CD4-positive, alpha-beta T cell treated with Interleukin-12 subunit alpha and Interleukin-12 subunit beta, for 1 hour (primary cell): ENCODE measurements at places on chromosomes 4 and X.

GRCh38 chr4:73245955-73246354 is 12.6 kb downstream of the ANKRD17 start:
- DNase-seq, result no peak

DNA sequence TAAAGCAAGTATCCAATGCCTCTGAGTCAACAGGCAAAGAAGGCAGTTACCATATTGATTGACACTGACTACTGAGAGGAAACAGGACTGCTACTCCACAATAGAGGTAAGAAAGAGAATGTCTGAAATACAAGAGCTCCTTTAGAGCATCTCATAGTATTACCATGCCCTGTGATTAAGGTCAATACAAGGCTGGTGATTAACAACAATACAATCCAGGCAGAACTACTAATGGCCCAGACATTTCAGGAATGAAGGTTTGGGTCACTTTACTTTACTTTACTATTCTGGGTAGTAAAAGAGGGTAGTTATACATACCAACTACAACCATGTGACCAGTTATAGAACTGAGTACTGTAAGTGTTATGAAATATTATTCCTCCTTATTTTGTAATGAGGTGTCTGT is 44.5 kb downstream of the BRWD3 start:
- no peak for DNase-seq

DNA sequence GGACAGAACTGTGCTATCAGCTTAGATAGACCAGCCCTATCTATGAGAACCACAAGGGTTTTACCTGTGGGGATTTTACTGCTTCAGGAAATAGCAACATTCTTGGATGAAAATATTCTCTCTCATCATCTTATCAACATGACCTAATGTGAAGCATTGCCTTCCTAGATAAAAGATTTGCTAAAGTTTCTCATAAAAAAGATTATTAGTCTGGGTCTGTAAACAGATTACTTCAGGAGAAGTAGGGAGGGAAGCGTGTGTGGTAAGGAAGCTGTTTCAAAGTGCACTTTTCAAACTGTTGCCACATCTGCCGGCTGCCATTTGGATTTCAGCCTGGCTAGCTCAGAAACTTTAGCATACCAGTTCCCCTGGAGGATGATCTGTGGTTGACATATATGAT is at the start of gene NOX1:
NOX1 (minus strand) TSS at position 35 of the 400 bp plus-strand sequence. CDS start 220 bp downstream, outside the sequence.
- no peak for DNase-seq

DNA sequence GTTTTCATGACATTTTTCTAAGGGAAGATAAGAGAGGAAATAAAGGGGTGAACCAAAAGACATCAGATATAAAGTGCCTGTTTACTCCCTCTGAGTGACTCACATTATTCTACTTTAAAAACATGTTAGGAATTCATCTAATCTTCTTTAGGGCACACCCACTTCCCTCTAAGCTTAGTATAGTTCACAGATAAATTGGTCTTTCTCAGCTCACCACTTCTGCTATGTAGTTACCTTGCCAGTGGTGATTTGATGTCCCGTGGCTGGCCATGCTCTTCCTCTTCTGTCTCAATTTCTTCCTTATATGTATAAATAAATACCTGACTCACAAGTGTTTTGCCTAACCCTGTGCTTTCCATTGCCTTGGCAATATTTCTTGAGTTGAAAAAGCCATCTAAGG is 96.8 kb downstream of the PDLIM5 start:
- DNase-seq, result no peak

DNA sequence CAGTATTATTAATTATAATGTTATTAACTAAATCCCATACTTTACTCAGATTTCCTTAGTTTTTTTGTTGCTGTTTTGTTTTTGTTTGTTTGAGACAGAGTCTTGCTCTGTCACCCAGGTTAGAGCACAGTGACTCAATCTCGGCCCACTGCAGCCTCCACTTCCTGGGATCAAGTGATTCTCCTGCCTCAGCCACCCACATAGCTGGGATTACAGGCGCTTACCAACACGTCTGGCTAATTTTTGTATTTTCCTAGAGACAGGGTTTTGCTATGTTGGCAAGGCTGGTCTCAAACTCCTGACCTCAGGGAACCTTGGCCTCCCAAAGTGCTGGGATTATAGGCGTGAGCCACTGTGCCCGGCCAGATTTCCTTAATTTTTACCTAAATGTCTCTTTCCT is 72.2 kb downstream of the ANAPC4 start:
- DNase-seq, result no peak

- DNase-seq, result no peak
Measured at GRCh38 chr4:17807446-17807845, 3.1 kb downstream of the DCAF16 start.
